Tibial nerve (tissue), 4 donors: ENCODE measurements at places on chromosomes 13 and 19. TPM values are rescaled to one million over a fixed set of nuclear protein-coding genes. Genes with fewer than 3 reads are reported as not detected.

- no peak for DNase-seq
These were observed 105.1 kb downstream of the ZAR1L start for GRCh38 chr13:32210101-32210500.

- no peak for DNase-seq
These were observed 129.1 kb upstream of the HTR2A start for GRCh38 chr13:47025791-47026447.

GRIN2D gene
- 0.42 TPM for total RNA-seq

DNA sequence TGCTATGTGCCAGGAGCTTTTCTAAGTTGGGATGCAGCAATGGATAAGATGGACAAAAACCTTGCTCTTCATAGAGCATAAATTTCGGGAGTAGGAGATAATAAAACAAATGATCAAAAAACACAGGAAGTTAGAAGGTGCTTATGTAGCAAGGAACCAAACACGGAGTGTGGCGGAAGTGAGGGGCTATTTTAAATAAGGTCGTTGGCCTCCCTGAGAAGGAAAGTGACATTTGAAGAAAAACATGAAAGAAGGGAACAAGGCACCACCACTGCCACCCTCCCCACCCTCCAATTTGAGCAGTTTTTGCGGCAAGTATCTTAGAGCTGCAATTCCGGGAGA lies 3.2 kb upstream of the GSX1 start:
- no peak for DNase-seq

- DNase-seq = no peak
These were observed 751 bp downstream of the GRAMD1A start for GRCh38 chr19:35000647-35001501.

B3GNT8 gene
- 3.8 TPM for total RNA-seq

SOX21 gene
- not detected for total RNA-seq

GRCh38 chr19:42273407-42274064 lies 4.5 kb downstream of the CIC start:
- no peak for DNase-seq

SLITRK5 gene
- 9.6 TPM for total RNA-seq

DNA sequence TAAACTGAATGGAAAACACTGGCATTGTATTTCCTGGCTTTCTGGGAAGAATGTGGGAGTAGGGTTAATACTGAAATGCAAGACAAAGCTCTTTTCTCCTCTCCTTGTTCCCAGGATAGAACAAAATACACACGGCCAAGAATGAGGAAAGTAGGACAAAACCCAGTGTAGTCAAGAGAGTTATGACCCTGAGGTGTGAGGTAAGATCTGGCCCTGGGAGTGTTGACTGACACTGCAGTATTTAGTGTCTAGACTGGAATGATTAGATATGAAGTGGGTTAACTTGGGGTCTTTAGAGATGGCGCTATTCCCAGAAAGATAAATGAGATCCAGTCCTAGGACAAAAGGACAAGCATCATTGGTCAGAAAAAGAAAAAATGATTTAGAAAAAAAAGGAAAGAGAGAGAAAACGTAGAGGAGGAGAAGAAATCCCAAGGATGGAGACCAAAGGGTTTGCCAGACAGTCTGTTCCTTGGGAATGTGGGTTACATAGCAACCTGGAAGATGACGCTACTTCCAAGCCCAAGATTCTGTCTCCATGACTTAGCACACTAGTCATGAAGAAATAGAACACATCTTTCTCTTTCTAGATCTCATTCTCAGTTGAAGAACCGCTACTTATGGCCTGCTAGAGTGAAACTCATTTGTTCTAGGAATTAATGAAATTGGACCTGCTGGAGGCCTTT lies 543.6 kb upstream of the GPC6 start:
- no peak for DNase-seq

- DNase-seq = no peak
These were observed 223.8 kb downstream of the MAB21L1 start for GRCh38 chr13:35252536-35253205.

DNA sequence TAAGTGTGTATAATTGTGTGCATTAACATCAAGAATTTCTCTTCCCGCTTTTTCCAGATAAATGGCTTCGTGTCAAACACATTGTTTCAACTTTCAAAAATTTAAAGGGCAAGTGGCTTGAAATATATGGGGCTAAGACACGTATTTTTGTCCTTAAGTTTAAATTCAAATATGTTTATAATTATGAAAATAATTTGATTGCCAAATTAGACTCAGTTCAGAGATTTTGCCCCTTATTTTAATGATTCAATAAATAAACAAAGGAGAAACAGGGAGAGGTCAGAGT lies 1159.2 kb upstream of the MIR17HG start:
- no peak for DNase-seq

DNA sequence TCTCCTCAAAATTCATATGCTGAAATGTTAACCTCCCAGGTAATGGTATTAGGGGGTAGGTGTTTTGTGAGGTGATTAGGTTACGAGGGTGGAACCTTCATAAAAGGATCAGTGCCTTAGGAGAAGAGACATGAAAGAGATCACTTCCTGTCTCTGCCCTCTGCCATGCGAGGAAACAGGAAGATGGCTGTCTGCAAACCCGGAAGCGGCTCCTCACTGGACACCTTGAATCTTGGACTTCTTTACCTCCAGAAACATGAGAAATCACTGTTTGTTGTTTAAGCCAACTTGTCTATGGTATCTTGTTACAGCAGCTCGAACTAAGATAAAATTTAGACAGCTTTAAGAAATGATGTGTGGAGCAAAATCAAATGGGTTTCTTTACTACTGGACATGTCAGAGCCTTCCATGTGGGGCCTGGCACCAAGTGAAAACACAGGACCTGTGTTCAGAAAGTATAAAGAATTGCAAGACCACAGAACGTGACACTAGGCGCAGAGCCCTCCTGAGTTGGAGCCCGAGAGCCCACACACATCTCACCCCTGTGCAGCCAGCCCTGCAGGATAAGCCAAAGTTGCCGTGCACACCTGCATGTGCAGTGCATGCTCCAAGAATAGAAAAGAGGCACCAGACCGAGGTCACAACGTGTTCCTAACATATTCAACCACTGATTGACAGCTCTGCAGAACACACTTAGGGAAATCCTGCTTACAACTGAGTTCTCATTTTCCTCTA lies 112.5 kb upstream of the UQCRFS1 start:
- no peak for DNase-seq

KLC3 gene
- not detected for total RNA-seq
